ENCODE measurements at places on chromosomes 6 and 20.
A peak's percentile ranks its signal among the peaks of the same experiment; 100 is the strongest.

DNA sequence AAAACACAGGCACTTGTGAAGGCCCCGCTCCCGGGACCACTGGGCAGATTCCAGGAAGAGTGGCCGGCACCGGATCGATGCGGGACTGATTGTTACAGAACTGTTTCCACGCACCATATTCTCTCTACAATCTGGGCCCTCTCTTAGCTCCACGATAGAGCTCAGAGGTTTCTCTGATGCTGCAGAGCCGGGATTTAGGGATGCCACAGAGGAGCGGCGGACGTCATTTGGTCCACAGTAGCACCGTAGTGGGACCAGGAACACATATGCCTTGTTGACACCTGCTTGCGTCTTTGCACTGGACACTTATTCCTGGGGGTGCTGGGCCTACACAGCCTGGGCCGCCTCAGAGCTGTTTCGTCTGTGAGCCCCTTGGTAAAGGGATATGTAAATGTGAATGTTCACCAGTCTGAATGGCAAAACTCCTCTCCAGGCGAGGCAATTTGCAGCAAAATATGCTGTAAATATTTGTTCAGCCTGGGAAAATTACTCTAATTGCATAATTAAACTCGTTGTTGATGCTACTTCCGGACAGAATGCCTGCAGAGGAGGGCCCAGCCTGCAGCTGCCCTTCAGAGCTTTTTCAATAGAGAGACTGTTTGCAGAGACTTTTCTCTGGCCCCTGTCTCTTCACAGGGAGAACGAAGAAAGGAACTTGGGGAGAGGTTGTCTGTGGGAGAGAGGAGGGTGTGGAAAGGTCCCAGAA, 9.4 kb downstream of the PCK1 start:
- DNase-seq = no peak

GRCh38 chr6:115838763-115839401, 221.8 kb downstream of the FRK start:
- peak; percentile 55 for DNase-seq

- no peak for DNase-seq
Measured at GRCh38 chr20:13554706-13555105, 84.0 kb downstream of the TASP1 start.

GRCh38 chr6:163147994-163148393, 266.5 kb upstream of the QKI start:
- no peak for DNase-seq

GRCh38 chr6:84072442-84072997, 38.9 kb downstream of the MRAP2 start:
- no peak for DNase-seq

DNA sequence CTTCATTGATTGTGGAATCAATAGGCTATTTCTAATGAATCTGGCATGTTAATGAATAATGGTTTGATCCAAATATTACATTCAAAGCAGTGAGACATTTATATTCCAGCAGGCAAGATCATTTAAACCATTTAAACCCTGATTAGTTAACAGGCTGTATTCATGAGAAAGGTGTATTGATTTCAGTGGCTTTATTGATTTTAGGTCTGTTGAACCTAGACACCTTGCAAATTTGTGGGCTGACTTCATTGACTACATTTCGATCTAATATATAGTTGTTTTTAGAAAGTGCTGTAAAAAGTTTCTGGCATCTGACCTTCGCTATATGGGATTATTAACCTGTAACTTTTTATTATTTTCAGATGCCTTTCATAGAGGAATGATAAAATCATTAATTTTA, 900.1 kb upstream of the CITED2 start:
- no peak for DNase-seq
